ENCODE measurements at places on chromosomes 6 and 20.

- DNase-seq, result no peak
These were observed 25.8 kb downstream of the PRL start for GRCh38 chr6:22271081-22271480.

DNA sequence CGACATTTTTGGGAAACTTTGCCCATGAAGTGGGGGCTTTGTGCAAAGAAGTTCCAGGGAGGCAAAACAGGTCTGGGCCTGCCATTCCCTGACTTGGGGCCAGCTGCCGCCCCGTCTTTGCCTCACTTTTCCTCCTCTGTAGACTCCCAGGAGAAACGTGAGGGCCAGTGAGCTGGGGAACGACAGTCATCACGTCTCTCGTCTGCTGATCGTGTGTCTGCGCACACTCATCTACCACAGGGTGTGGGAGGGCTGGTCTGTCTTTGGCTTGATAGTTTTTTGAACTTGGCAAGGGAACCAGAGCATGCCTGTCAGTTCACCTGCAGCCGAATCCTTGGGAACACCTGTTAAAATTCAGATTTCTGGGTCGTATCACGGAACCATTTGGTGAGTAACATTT is 8.5 kb downstream of the GHRH start:
- no peak for DNase-seq

- DNase-seq, result no peak
These were observed 555.6 kb downstream of the CD83 start for GRCh38 chr6:14673201-14673600.

DNA sequence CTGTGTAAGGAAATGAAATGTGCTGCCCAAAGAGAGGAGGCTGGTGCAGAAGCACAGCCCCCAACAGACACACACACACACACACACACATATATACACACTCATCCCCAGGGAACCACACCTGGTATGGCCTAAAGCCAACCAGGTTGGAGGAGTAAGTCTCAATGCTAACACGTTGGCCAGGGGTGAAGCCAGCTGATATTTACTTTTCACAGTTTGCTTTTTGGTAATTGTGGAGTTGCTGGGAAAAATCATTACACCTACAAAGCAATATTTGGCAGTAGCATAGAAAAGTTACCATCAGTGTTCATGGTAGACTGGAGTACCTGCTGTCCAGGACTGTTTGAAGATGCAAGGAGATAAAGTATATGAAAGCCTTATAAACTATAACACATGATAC is 50.3 kb upstream of the NAA20 start:
- no peak for DNase-seq

DNA sequence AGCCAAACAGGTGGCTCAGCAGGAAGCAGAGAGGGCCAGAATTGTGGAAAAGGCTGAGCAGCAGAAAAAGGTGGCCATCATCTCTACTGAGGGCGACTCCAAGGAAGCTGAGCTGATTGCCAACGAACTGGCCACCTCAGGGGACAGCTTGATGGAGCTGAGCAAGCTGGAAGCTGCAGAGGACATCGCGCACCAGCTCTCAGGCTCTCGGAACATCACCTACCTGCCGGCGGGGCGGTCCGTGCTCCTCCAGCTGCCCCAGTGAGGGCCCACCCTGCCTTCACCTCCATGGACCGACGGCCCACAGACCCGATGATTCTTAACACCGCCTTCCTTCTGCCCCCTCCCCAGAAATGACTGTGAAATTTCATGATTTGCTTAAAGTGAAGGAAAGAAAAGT is 17.8 kb upstream of the RAET1L start:
- DNase-seq, result no peak

GRCh38 chr20:32792316-32792715 is 27.4 kb upstream of the MAPRE1 start:
- peak; percentile 25 for DNase-seq

- peak; percentile 80 for DNase-seq
These were observed 859 bp downstream of the PPP1R10 start for GRCh38 chr6:30615958-30616810.

DNA sequence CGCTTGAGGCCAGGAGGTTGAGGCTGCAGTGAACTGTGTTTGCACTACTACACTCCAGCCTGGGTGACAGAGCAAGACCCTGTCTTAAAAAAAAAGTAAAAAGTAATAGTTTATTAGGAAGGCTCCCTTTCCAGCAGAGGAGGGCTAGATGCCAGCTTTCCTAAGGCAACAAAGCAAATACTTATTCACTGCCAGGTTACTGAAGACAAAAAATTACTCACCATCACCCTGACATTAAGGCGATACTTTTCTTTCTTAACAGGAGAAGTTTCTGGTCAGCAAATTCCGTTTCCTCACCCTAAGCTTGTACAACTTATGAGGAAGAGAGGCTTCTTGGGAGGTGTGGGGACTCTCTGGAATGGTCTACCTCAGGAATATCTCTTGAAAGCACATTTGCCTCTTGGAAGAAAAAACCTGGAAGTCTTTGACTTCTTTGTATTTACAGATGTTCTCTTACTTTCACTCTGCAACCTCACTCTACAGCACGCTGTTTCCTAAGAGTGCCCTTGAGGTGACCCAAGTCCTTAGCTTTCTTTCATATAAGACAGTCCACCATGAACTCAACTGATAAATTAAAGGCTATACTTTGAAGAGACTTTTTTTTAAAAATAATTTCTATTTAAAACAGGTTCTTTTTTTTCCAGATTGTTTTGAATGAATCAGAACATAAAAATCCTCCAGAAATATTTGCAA is 52.9 kb upstream of the TRAF3IP2 start:
- DNase-seq, result no peak

DNA sequence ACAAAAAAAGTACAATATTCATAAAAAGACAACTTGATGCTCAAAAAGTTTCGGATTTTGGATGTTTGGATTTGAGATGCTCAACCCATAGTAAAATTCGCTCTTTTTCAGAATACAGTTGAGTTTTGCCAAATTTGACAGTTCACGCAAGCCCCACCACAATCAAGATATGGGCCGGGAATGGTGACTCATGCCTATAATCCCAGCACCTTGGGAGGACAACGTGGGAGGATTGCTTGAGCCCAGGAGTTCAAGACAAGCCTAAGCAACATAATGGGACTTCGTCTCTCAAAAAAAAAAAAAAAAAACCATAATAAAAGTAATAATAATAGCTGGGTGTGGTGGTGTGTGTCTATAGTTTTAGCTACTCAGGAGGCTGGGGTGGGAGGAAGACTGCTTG is 51.3 kb downstream of the PHF20 start:
- DNase-seq, result no peak

- DNase-seq, result no peak
These were observed 14.5 kb upstream of the SEC63 start for GRCh38 chr6:107972413-107973096.

DNA sequence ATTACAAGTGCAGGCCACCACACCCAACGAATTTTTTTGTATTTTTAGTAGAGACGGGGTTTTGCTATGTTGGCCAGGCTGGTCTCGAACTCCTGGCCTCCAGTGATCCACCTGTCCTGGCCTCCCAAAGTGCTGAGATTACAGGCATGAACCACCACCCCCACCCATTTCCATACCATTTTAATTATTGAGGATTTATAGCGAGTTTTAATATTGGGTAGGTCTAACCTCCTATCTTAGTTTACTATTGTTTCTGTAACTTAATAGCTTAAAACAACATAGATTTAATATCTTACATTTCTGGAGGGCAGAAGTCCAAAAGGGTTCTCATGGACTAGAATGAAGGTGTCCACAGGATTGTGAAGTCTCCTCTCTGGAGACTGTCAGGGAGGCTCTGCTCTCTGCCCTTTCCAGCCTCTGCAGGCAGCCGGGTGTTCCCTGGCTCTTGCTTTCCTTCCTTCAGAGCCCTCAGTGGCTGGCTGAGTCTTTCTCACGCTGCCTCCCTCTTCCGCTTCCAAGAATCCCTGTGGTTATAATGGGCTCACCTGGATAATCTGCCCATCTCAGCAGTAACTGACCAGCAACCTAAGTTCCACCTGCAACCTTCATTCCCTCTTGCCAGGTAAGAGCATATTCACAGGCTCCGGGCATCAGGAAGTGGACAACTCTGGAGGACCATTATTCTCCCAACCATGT is 18.6 kb upstream of the BCAS4 start:
- no peak for DNase-seq

DNA sequence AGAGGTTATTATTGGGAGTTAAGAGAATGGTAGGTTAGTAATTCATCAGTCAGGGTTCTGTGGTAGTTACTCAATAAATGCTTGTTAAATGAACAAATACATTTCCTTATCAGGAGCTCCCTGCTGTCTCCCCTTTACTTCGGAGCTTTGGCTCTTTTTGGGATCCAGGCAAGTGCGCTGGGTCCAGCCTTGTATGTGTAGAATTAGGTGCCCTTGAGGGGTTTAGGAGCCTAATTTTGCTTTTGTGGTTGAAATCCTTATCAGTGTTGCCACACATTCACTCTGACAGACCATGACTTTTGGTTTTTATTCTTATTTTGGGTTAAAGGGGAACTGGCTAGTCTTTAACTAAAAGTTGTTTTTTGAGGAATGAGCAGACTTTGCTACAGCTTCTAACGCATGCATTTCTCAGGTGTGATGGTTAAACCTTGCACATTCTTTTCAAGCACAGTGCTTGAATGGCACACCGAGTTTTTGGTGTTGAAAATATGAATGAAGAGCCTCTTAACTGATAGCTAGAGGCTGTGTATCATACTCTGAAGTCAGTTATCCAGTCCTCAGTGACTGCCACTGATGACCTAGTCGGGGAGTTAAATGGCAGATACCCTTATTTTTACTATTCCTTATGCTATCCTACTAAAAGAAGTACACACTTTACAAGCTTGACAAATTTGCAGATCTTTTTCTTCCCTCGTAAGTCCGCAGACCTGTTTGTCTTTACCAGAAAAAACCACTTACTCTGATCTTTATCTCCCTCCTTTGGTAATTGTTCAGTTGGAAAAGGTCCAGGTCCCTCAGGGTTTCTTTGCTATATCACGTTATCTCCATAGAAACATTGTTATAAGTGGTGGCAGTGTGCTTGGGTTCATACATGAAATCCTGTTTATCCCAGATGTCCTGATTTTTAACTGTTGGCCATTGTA is 50.7 kb upstream of the PLCG1 start:
- DNase-seq, result no peak

DNA sequence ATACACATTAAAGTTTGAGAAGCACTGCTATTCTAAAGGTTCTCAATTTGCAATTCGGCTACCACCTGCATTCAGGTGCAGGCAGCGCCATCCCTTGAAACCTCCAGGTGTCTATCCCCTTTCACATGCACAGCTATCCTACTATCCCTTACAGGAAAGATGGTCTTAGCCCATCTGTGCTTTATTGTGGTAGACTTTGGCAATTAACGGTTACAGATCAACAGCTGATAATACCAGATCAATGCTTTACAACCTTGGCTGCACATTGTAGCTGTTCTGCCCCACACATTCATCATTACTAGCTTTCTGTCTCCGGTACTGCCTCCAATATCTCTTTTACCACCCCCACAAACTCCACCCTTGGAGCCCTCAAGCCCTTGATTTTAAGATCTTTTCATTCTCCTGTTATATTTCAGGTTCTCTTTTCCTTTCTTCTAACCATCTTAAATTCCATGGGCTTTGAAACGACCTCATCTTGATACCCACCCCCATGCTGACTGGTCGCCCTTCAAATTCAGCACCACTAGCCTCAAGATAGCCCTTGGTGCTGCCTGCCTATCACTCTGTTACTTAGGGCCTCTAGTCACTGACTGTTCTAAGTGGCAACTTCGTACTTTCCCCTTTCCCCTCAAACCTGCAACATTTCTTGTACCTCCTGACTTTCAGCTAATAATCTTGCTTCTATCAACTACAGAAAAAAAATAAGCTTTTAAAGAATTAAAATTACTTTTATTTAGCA is 50.8 kb downstream of the SPTLC3 start:
- DNase-seq, result no peak

DNA sequence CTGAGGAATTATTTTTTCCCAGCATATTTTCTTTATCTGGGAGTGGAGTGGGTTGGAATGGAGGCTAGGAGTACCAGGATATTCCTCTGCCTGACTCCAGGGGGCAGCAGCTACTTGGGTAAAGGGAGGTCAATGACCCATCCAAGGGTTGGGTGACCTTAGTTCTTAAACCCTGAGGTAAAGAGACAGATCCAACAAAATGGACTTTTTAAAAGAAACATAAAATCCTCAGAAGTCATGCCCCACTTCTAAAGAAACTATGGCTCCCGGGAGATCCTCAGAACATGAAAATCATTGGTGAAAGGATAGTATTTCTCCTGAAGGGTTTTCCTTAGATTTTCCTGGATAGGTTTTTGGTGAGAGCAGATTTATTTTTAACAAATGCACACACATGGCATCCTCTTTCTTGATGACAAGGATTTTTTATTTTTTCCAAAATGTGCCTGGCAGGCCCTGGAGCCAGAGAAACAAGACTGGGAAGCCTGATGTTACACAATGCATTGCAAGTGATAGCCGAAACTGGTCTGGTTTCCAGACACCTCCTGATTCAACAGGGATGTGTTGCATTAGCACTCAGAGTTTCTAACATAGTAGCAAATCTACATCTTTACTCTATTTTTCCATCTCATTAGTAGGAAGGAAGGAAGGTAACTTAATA is 240.9 kb upstream of the BTBD3 start:
- no peak for DNase-seq

DNA sequence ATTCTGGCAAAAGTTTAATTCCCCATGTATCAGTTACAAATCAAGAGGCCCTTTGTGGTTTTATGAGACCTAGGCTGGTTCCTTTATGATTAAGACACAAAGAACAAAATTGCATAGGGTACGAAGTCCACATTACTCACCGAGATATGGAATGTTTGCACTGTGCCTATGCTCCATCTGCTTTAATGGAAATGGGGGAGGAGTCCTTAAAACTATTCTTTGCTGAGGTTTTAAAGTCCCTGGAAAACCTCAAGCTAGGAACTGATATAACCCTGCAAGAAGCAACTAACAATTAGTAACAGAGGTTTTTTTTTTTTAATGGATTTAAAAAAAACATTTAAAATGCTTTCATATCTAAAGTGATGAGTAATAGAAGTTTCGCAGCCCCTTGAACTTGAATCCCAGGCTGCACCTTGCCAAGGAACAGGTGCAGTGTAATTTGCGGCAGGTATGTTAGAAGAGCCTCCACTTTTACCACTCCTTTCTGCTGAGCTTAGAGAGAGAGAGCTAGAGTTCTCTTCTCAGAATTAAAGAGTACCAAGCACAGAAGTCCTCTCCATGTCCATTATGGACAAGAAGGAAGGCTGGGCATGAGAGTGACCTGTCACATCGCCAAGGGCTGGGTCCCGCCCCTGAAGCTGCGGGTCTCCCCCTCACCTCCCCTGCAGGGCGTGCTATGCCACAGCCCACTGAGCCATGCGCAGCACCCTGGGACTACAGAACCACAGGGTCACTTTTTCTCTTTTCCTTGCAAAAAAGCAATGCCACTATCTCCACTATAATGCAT is 2.3 kb downstream of the SERPINB1 start:
- DNase-seq, result no peak

DNA sequence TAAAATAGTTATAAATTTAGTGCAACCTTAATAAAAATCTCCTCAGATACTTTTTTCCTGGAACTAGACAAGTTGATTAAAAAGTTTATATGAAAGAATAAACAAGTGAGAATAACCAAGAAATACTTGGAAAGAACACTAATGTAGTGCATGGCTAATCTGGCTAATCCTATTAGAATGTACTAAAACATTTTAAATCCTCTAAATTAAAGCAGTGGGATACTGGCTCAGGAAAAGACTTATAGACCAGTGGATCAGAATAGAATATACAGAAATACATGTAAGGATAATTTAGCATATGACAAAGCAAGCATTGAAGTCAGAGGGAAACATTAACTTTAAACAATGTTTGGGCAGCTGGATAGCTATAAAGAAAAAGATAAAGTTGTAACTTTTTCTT is 41.1 kb upstream of the ERVFRD-1 start:
- DNase-seq, result no peak
